ENCODE measurements at places on chromosomes 2 and 18. TPM values are rescaled to one million over a fixed set of nuclear protein-coding genes. Genes with fewer than 3 reads are reported as not detected.

DNA sequence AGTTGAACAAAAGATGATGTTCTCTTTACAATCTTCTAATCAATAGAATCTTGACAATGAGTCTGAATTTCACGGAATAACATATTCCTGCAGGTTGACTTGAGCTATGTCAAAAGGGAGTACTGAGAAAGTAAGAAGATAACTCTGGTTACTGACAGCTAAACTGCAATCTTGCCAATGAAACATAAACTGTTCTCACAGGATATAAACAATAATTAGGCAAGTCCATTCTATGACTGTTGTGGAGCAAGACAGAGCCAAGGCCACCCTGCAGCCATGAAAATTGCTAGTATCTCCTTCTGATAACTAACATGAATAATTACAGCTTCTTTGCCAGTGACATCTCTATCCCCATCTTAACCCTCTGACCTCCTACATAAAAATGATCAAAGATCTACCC is 6.3 kb upstream of the RPRD1A start:
- no peak for DNase-seq

- DNase-seq: no peak
These were observed 30.6 kb upstream of the CEP68 start for GRCh38 chr2:65025453-65026123.

GRCh38 chr2:118047380-118047826 is 33.5 kb upstream of the CCDC93 start:
- DNase-seq: peak; percentile 72

- DNase-seq: peak; percentile 81
These were observed 676.1 kb upstream of the CELF4 start for GRCh38 chr18:38241736-38242135.

GRCh38 chr18:43572163-43572562 is 294.9 kb upstream of the SYT4 start:
- DNase-seq: no peak

- peak; percentile 40 for DNase-seq
These were observed 94.0 kb downstream of the PLA2R1 start for GRCh38 chr2:159968279-159968900.

DNA sequence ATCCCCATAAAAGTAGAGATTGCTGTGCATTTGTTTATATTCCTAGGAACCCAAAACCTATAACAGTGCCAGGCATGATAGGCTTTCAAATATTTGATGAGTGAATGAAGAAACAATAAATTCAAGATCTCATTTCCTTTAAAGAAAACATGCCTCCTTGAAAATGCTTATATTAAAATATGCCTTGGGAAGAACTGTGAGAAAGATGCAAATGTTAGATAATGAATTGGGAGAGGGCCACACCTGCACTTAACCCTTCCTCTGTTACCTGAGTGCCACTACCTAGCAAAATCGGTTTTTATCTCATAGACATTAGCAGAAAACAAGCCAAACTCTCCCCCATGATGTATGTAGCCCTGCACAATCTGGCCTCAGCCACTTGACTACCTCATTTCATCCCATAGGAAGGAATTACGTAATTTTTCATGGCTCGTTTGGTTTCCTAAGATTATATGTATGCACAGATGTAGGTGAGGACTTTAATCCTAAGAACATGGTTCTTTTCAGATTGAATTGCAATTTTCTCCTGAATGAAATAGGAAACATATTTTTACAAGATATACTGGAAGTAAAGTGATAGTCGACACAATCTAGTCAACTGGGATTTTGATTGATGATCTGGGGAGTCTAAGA is 25.2 kb downstream of the GULP1 start:
- DNase-seq: no peak

DNA sequence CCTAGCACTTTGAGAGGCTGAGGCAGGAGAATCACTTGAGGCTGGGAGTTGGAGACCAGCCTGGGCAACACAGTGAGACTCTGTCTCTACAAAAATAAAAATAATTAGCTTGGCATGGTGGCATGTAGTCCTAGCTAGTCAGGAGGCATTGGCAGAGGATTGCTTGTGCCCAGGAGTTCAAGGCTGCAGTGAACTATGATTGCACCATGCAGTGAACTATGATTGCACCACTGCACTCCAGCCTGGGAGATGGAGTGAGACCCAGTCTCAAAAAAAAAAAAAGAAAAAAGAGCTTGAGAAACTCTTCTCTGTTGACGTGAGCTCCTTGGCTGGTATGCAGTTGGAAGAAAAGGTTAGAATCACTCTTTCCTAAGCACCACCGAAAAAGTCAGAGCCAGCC is 125.1 kb upstream of the TNP1 start:
- DNase-seq: no peak

GRCh38 chr2:105883911-105884694 is 139.4 kb downstream of the NCK2 start:
- DNase-seq: no peak

- DNase-seq: no peak
These were observed 802.9 kb upstream of the ID2 start for GRCh38 chr2:7878786-7879482.

DNA sequence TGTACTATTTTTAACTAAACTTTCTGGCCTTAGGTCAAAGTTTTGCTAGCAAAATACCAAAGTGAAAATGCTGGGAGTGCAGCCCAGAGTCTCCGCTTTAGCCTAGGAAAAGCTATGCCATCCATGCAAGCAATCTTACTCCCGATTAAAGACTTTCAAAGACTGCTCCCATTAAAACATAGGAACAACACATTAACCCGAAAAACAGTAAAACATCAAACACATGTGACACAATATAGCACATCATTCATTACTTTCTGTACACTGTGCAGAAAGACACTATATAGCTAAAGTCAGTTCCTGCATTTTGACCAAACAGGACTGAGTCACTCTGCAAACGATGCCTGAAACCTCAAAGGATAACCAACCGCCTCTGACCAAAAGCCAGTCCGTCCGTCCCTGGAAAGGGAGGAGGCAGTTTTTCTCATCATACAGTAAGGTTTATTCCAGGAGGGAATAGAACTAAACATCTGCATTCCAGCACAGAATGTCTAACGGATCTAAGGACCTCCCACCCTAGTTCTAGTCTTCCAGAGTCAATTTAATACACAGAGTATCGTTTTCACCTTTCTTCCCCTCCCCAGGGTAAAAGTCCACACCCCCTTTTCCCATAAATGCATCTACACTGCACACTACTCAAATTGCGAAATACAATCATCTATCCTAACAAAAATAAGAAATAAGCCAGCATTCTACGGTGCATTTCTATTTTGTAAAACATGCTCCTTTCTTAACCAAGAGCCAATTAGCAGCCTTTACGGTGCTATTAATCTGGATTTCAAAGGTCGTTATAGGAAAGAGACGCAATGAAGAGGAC is 1.7 kb downstream of the ROCK2 start:
- peak; percentile 83 for DNase-seq

DNA sequence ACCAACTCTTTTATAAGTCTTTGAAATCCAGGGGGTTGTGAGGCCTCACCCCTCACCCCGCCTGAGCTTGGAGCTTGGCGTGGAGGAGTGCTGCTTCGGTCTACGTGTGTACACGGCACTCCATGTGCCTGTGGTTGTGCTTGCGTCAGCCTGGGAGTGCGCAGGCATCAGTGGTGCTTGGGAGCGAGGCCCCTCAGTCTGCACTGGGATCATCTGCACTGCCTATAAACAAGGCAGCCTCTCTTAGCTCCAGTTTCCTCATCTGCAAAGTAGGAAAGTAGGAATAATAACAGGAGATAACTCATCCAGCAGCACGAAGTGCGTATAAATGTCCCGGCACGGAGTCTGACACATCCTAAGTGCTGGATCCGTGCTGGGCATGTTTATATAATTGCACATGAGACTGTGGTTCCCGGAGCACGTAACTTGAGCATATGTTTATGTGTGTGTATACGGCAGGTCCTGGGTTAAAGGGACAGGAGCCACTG is 1.2 kb downstream of the GYPC start:
- DNase-seq: no peak

- no peak for DNase-seq
These were observed 78.9 kb upstream of the STON1 start for GRCh38 chr2:48450936-48451602.

DNA sequence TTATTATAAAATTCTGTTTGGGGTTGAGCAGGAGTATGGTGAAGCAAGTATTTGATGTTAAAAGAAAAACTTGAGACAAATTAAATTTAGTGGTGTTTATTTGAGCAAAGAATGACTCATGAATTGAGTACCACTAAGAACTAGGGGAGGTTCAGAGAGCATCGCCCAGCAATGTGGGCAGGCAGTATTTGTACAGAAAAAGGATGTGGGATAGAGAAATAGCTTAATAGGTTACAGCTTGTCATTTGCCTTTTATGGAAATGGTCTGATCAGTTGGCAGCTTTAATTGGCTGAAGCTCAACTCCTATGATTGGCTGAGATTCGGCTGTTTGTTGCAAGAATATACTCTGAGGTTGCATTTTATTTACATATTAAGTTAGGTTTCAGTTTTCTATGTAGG is 68.2 kb downstream of the LRATD1 start:
- peak; percentile 81 for DNase-seq

DNA sequence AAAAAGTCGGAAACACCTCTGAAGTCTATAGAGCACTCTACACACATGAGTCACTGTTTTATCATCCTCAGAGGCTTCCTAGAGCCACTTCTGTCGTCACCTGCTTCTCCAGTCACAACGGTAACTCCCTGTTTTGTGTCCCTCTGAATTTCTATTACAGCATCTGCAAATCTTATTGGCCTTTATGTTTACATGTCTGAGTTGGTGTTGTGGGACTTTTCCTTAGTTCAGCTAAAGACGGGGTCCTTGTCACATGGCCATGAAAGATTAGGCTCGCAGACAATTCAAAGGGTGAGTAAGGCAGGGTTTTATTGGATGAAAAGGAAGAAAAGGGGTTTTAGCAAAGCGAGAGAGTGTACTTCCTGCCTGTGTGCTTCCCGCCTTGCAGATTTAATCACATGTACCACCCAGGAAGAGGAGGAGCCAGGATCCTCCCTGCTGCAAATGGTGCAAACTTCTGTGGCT is 185.6 kb downstream of the LPIN1 start:
- DNase-seq: no peak

DNA sequence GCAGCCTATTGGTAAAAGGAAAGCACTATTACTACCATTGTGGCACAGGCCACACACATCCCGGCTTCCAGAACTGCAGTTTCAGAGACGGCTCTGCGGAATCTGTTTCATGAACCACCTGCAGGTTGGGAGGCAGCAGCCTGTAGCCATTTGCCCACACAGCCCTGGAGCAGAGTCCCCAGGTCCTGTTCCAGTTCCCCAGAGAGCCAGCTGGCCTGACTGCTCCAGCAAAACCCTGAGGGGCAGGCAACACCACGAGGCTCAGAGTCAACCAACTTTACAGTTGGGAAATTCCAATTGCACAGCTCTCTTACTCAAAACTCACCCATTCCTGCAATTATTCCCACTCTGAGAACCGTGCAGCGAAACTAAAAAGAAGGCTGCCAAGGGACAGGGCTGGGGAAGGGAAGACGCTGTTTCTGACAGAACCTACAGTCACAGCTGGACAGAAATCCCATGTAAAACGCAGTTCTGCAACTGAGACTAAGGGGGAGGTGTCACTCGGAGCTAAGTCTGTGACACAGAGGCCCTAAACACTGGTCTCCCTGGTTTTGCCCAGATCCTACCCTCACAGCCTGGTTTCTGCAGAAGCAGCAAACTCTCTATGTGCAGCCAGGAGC is 219.4 kb downstream of the TMEM163 start:
- DNase-seq: no peak

DNA sequence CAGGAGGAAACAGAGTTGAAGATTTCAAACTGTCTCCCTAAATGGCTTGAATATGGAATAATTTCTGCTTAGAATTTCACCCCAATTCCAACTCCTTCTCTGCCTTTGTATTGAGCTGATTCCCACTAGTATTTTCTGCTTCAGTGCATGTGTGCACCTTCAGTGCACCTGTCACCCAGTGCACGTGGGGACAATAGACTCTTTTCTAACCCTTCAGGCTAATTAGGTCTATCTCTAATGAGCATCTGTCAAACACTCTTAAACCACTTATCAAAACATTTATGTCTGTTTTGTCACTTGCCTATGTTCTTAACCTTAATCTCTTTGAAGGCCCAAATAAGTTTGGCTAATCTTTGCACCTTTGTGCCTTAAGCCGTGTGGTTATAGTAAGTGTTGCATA is 232.0 kb upstream of the NETO1 start:
- DNase-seq: no peak

- peak; percentile 75 for DNase-seq
These were observed at the start of gene AGPS for GRCh38 chr2:177392373-177393202. Gene AGPS (plus strand): TSS chr2:177392773. CDS start chr2:177392790, 17 bp downstream.

DNA sequence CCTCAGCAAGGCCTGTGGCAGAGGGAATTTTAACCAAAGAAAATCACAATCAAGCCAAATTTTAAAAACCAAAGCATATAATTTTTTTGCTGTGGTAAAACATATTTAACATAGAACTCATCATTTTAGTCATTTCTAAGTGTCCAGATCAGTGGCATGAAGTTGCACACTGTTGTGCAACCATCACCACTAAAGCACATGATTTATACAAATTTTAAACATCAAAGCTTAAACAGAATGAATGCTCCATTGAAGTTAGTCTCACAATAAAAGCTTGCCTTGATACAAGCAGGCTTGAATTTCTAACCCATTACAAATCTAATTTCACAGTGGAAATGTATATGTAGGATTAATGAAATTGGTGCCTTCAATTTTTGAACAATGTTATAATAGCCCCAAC is 31.2 kb downstream of the FTCDNL1 start:
- DNase-seq: no peak

DNA sequence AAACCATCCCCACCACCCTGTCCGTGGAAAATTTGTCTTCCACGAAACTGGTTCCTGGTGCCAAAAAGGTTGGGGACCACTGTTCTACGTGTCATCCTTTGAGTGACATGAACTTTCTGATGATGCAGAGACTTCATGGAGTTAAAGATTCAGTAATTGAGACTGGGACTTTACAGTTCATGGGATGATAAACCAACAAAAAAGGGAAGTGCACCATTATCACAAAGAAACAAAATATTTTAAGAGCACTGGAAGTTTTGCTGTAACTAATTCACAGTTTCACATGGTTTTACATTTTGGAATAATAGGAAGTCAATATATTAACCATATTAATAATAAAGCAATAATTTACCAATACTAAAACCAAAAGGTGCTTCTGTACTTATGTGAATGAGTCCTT is 126.8 kb downstream of the AQP4 start:
- no peak for DNase-seq

RTP5 gene
- total RNA-seq: not detected

SERPINB13 gene
- total RNA-seq: not detected

FBXO36 gene
- total RNA-seq: 0.42 TPM

PLB1 gene
- total RNA-seq: 1.8 TPM

XPO1 gene
- 197 TPM for total RNA-seq

VWC2L gene
- not detected for total RNA-seq

KCNJ13 gene
- not detected for total RNA-seq

EFEMP1 gene
- total RNA-seq: 336 TPM

WDR33 gene
- total RNA-seq: 20.1 TPM

CELF4 gene
- total RNA-seq: not detected

FAM237A gene
- total RNA-seq: not detected

REG1A gene
- not detected for total RNA-seq
